ENCODE measurements at places on chromosomes 6 and 20.

DNA sequence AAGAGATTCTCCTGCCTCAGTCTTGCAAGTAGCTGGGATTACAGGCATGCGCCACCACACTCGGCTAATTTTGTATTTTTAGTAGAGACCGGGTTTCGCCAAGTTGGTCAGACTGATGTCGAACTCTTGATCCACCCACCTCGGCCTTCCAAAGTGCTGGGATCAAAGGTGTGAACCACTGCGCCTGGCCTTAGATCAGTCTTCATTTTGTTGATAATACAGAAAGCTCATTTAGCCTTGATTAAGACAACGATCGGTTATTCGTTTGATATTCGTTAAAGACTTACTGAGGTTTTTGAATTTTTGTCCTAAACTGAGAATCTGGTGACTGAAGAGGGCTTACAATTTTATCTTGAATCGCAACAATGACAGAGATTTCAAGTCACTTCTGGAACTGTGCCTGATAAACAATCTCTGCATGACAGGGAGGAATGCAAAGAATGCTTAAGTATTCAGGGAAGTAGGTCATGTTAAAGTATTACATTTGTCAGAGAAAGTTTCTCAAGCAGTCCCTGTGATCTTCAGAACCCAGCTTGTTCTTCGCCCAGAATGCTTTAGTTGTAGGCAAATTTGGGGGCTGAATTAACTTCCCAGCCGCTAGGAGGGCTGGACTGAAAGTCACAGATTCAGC is 14.8 kb downstream of the AKAP12 start:
- DNase-seq = no peak

GRCh38 chr20:8423482-8423881 is 291.4 kb downstream of the PLCB1 start:
- no peak for DNase-seq

DNA sequence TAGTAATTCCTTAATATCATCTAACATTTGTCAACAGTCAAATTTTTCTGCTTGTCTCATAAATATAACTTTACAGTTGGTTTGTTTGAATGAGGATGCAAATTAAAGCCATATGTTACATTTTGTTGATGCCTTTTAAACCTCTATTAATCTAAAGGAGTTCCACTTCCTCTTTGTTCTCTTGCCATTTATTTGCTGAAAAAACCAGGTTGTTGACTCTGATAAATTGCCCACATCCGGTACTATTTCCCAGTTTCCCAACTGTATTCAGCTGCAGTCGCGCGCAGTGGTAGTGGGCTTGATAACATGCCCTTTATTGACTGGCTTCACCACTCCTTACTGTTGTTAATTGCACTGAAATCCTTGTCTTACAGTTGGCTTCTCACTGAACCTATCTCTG is 32.8 kb upstream of the SIRPB2 start:
- no peak for DNase-seq

- peak; percentile 19 for DNase-seq
These were observed 157.3 kb downstream of the BACH2 start for GRCh38 chr6:90139272-90139817.

DNA sequence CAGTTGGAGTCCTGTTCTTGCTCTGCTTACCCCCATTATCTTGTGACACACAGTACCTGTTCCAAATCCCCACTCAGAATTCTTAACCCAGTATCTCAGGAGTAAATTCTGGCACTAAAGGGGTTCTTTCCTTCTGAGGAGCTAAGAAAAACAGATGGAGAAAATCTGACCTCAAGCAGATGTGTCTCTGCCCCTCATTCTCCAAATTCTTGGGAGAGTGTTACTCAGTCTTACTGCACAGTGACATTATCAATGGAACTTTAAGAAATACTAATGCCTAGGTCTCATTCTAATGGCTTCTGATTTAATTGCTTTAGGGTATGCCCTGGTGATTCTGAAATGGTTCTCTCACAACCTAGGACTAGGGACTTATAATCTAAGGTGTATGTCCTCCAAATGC is 40.6 kb upstream of the PTPRK start:
- no peak for DNase-seq

Data from HuH-7.5 (cell line).